ENCODE measurements at places on chromosomes 1 and 21. TPM values are rescaled to one million over a fixed set of nuclear protein-coding genes. Genes with fewer than 3 reads are reported as not detected.

- DNase-seq = no peak
- no peaks in the 10 kb centered on the region for H3K27me3 ChIP-seq
- H3K27ac ChIP-seq = no peak overlapping the region
- no peaks in the 10 kb centered on the region for H3K36me3 ChIP-seq
Measured at GRCh38 chr1:222124602-222125001, 382.7 kb upstream of the DUSP10 start.

DNA sequence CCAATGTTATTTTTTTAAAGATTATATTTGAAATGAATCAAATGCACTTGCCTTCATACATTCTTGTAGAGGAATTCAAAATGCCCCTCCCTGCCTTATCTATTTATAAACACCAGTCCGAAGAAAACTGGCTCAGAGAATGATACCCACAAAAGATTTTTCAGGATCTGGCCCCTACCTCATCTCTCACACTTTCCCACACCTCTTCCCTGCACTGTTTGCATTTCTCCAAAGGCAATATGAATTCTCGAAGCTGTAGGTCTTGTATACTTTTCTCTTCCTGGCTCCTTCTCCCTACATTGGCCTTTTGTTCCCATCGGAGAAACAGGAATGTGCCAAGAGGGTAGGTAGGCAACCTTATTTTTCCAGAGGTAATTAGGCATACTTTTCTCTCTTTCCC lies 12.0 kb upstream of the CCDC190 start:
- no peak overlapping the region for H3K4me3 ChIP-seq
- no peaks in the 10 kb centered on the region for H3K36me3 ChIP-seq
- H3K4me1 ChIP-seq = no peaks in the 10 kb centered on the region
- H3K27me3 ChIP-seq = no peaks in the 10 kb centered on the region

- H3K36me3 ChIP-seq = peaks cover 1% of the 10 kb centered on the region
- H3K4me1 ChIP-seq = no peaks in the 10 kb centered on the region
- H3K27ac ChIP-seq = no peak overlapping the region
- no peaks in the 10 kb centered on the region for H3K27me3 ChIP-seq
Measured at GRCh38 chr1:236858165-236858564, 63.1 kb downstream of the MTR start.

GRCh38 chr1:158830904-158831507 lies at the start of gene MNDA:
Gene MNDA, plus strand, starts transcription at chr1:158831351. Its CDS starts 10,803 bp downstream, at chr1:158842154.
- peaks cover 11% of the 10 kb centered on the region for H3K4me1 ChIP-seq
- peak; percentile 74 for DNase-seq
- no peaks in the 10 kb centered on the region for H3K36me3 ChIP-seq
- peak within 1 kb of the TSS; percentile 24 for H3K4me3 ChIP-seq
- no peaks in the 10 kb centered on the region for H3K27me3 ChIP-seq

DNA sequence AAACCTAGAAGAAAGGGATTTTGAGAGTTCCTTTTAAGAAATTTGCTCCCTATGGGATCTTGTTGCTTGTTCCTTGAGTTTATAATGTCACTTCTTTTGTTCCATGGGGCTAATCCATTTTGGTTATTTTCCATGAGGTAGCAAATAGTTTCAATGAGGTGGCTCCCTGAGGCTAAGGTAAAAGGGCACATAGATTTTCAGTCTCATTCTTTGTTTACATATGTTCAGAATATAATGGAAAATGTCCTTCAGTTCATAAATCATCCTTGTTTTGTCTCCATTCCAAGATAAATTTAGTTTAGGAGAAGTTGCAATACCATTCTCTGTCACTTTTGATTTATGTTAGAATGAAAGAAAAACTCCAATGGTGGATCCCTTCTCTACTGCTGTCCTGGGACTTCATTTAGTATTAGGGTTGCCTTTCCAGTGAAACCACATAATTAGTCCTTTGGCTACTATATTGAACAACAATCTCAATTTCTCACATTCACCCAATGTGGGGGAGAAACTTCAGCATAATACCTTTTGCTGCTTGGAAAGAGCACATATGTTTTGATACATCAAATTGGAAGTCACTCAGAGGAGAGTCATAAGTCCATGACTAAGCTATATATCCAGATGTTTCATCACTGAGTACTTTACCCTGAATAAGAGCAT lies 80.9 kb upstream of the ADAMTS5 start:
- no peaks in the 10 kb centered on the region for H3K4me1 ChIP-seq
- H3K27ac ChIP-seq = no peak overlapping the region
- no peaks in the 10 kb centered on the region for H3K27me3 ChIP-seq

DNA sequence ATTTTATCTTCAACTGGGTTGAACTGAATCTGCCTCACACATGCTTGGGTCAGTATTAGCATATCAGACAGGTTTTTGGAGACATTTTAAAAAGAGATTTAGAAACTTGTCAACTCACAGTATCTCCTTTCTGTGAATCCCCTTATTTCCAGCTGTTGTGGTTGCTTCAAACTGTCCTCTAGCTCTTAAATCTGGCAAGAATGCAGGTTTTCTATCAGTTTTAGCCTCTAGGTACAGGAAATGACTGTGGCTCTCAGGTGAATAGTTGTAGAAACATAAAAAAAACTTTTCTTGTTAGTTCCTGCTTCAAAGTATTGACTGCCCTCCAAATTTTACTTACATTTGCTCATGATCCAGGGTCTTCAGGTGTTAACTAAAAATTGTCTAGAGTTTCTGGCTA lies 495.7 kb upstream of the TMPRSS15 start:
- no peaks in the 10 kb centered on the region for H3K27me3 ChIP-seq
- no peak overlapping the region for H3K4me3 ChIP-seq
- H3K4me1 ChIP-seq = no peaks in the 10 kb centered on the region
- H3K36me3 ChIP-seq = no peaks in the 10 kb centered on the region
- H3K27ac ChIP-seq = no peak overlapping the region

The CR1L gene
- total RNA-seq = not detected

- H3K27ac ChIP-seq = no peak overlapping the region
- H3K27me3 ChIP-seq = peaks cover 4% of the 10 kb centered on the region
- H3K4me1 ChIP-seq = peaks cover 18% of the 10 kb centered on the region
- H3K36me3 ChIP-seq = no peaks in the 10 kb centered on the region
- DNase-seq = peak; percentile 80
- no peak overlapping the region for H3K4me3 ChIP-seq
Measured at GRCh38 chr1:84442256-84442655, 36.8 kb upstream of the RPF1 start.

- H3K36me3 ChIP-seq = peaks cover 4% of the 10 kb centered on the region
- DNase-seq = peak; percentile 57
- no peak overlapping the region for H3K4me3 ChIP-seq
- H3K4me1 ChIP-seq = peaks cover 39% of the 10 kb centered on the region
Measured at GRCh38 chr1:206067486-206068227, 14.7 kb downstream of the RHEX start.

GRCh38 chr1:8461351-8462110 lies 143.6 kb downstream of the SLC45A1 start:
- peaks cover 44% of the 10 kb centered on the region for H3K4me1 ChIP-seq
- no peak overlapping the region for H3K27ac ChIP-seq
- no peaks in the 10 kb centered on the region for H3K27me3 ChIP-seq
- no peak for DNase-seq

The ATAD3C gene
- total RNA-seq = 0.56 TPM

The S100A16 gene
- not detected for total RNA-seq

The SERTAD4 gene
- total RNA-seq = not detected

GRCh38 chr1:22689505-22689904 lies 21.1 kb upstream of the EPHB2 start:
- peaks cover 3% of the 10 kb centered on the region for H3K27me3 ChIP-seq
- DNase-seq = no peak
- H3K4me3 ChIP-seq = no peak overlapping the region
- H3K27ac ChIP-seq = no peak overlapping the region

DNA sequence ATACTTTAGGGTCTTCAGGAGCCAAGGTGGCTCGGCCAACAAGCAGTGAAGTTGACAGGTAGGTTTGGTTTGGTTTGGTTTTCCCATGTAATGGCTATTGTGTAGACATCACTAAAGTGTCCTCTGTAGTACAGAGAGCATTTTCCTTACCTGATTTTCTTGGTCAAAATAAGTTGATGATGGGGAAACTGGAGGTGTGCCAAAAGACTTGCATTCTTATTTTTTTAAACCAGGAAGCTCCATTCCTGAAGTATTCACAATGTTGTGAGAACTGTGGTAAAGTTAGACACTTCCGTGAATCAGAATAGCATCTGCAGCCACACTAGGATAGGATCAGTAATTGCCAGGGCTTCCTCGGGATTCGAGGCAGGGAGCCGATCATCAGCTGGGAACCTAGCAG lies 2.9 kb downstream of the ZBTB37 start:
- H3K4me1 ChIP-seq = peaks cover 33% of the 10 kb centered on the region
- H3K4me3 ChIP-seq = no peak overlapping the region
- H3K36me3 ChIP-seq = peaks cover 30% of the 10 kb centered on the region
- no peak overlapping the region for H3K27ac ChIP-seq
- no peaks in the 10 kb centered on the region for H3K27me3 ChIP-seq

The CYP2J2 gene
- total RNA-seq = 0.34 TPM

The ATXN7L2 gene
- total RNA-seq = 10.1 TPM

GRCh38 chr1:81430955-81431623 lies 369.6 kb upstream of the ADGRL2 start:
- H3K4me1 ChIP-seq = no peaks in the 10 kb centered on the region
- no peak overlapping the region for H3K4me3 ChIP-seq
- no peaks in the 10 kb centered on the region for H3K36me3 ChIP-seq
- no peak for DNase-seq
- H3K27ac ChIP-seq = no peak overlapping the region

The IRF6 gene
- 0.95 TPM for total RNA-seq

The HTR6 gene
- total RNA-seq = not detected

The IFNLR1 gene
- total RNA-seq = 39.7 TPM

GRCh38 chr1:232590744-232591082 lies 39.2 kb downstream of the SIPA1L2 start:
- no peak overlapping the region for H3K27ac ChIP-seq
- no peak overlapping the region for H3K4me3 ChIP-seq
- DNase-seq = peak; percentile 29
- H3K36me3 ChIP-seq = no peaks in the 10 kb centered on the region
- no peaks in the 10 kb centered on the region for H3K27me3 ChIP-seq
- peaks cover 19% of the 10 kb centered on the region for H3K4me1 ChIP-seq

GRCh38 chr1:43062527-43063095 lies 103.9 kb upstream of the SLC2A1 start:
- H3K36me3 ChIP-seq = no peaks in the 10 kb centered on the region
- peaks cover 8% of the 10 kb centered on the region for H3K4me1 ChIP-seq
- no peaks in the 10 kb centered on the region for H3K27me3 ChIP-seq
- DNase-seq = no peak
- H3K4me3 ChIP-seq = no peak overlapping the region
- no peak overlapping the region for H3K27ac ChIP-seq

- peak overlapping the region; percentile 94 for H3K27ac ChIP-seq
- H3K27me3 ChIP-seq = no peaks in the 10 kb centered on the region
- H3K4me1 ChIP-seq = peaks cover 100% of the 10 kb centered on the region
- H3K4me3 ChIP-seq = peak overlapping the region; percentile 40
- no peaks in the 10 kb centered on the region for H3K36me3 ChIP-seq
Measured at GRCh38 chr1:156492013-156492590, 8.5 kb downstream of the MEF2D start.

DNA sequence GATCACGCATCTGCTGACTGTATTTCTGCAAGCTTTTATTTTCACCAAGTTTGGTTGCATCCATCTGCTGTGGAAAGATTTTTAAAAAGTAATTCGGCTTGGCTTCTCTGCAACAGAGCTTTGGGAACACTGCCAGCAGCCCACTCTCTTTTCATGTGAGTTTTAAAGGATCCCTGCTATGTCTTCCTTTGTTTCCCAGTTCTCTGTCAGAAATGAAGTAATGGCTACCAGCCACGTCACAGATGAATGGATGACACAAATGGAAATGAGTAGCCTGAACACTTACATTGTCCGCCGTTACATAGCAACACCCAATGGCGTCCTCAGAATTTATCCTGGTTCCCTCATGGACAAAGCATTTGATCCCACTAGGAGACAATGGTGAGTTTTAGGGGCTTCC lies 80.6 kb upstream of the RAVER2 start:
- no peaks in the 10 kb centered on the region for H3K27me3 ChIP-seq
- H3K36me3 ChIP-seq = no peaks in the 10 kb centered on the region
- H3K4me1 ChIP-seq = no peaks in the 10 kb centered on the region
- no peak overlapping the region for H3K27ac ChIP-seq
- no peak for DNase-seq

The KCNE1 gene
- total RNA-seq = 0.17 TPM
